ENCODE measurements at places on chromosomes 7 and 10.

DNA sequence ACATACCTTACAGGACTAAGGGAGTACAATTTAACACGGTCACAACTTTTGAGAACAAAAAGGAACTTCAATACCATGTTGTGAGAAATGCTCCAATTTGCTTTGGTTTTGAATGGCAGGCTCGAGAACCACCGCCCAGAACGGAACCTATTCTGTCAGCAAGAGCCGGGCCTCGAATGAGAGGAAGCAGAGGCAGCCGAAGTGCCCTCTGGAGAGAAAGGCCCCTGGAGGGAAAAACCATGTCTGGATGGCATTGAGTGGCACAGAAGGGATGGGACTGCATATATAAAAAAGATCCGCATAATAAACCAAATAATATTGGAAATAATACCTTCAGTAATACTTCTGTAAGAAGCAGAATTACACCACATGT lies 85.6 kb downstream of the CHST15 start:
- no peak for DNase-seq

GRCh38 chr10:119177708-119178371 lies 772 bp downstream of the PRDX3 start:
- no peak for DNase-seq

- DNase-seq: peak; percentile 23
Measured at GRCh38 chr10:96529634-96530279, 16.0 kb upstream of the TLL2 start.

- DNase-seq: no peak
Measured at GRCh38 chr10:61541960-61542359, 88.8 kb upstream of the TMEM26 start.

GRCh38 chr10:116886772-116887171 lies 37.5 kb downstream of the ENO4 start:
- DNase-seq: no peak

- peak; percentile 81 for DNase-seq
Measured at GRCh38 chr10:117373823-117374505, 1.3 kb downstream of the PDZD8 start.

GRCh38 chr10:117216611-117217195 lies 19.4 kb downstream of the KCNK18 start:
- peak; percentile 85 for DNase-seq

- DNase-seq: no peak
Measured at GRCh38 chr7:86262781-86263180, 380.9 kb upstream of the GRM3 start.

DNA sequence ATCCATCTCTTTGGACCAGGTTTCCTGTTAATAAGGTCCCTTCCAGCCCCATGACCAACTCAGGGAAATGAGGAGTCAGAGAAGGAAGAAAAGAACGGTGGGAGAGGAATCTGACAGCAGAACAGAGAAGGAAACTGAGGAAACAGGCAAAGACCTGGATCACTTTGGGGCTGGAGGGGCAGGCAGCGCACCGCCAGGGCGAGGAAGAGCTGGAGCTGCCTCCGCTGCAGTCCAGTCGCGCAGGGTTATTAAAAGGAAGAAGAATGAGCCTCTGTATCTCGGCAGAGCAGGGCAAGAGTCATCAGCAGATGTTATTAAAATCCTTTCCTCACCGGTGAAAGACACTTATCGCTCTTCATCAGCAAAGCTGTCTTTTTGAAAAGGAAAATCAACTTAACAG lies 37.7 kb upstream of the R3HCC1L start:
- DNase-seq: no peak

- no peak for DNase-seq
Measured at GRCh38 chr7:91436655-91437054, 172.4 kb downstream of the FZD1 start.

DNA sequence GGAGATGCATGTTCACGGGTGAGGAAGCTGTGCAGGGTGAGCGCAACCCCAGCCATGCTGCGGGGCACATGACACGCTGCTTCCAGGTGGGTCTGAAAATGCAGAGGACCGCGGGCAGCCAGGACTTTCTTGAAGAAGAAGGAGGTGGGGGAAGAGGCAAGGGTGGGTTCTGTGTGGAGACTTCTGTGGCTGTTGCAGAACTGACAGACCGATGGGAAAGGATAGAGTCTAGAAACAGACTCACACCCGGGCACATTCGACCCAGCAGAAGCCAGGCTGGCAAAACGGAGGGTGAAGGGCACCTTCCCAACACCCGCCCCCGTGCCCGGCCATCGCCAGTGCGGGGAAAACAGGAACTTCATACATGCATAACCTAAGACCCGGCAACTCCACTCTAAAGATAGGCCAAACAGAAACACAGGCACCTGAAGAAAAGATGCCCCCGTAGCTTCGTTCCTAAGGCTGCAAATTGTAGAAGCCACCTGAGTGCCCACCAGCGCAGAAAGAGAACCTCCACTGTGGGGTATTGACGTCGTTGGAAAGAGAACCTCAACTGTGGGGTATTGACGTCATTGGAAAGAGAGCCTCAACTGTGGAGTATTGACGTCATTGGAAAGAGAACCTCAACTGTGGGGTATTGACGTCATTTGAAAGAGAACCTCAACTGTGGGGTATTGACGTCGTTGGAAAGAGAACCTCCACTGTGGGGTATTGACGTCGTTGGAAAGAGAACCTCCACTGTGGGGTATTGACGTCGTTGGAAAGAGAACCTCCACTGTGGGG lies 4.8 kb upstream of the KNDC1 start:
- no peak for DNase-seq

GRCh38 chr10:129501652-129502436 lies 34.8 kb downstream of the MGMT start:
- DNase-seq: no peak

DNA sequence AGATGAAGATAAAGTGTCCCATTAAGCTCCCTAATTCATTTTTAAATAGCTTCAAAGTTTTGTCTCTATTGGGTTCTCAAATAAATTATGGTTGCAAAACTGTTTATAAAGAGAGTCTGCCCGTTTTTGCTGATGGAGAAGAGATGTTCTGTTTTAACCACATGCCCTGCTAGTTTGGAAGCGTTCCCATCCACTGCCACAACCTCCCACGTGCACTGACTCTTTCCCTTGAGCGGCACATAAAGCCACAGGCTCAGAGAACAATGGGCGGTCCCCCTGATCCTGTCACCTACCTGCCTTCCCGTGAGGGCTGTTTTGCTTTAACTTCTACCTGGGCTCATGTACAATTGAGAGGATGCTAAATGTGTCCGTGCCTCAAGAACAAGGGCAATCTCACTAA lies 65.5 kb downstream of the CPVL start:
- peak; percentile 43 for DNase-seq

- DNase-seq: no peak
Measured at GRCh38 chr10:100501423-100501822, 18.2 kb downstream of the SEC31B start.

DNA sequence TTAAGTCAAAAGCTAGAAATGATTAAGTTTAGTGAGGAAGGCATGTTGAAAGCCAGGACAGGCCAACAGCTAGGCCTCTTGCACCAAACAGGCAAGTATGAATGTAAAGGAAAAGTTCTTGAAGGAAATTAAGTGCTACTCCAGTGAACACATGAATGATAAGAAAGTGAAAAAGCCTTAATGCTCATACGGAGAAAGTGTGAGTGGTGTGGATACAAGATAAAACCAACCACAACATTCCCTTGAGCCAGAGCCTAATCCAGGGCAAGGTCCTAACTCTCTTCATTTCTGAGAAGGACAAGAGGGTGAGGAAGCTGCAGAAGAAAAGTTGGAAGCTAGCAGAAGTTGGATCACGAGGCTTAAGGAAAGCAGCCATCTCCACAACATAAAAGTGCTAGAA lies 53.0 kb downstream of the DNAJC1 start:
- no peak for DNase-seq

GRCh38 chr7:158240801-158241200 lies 346.8 kb downstream of the PTPRN2 start:
- no peak for DNase-seq

DNA sequence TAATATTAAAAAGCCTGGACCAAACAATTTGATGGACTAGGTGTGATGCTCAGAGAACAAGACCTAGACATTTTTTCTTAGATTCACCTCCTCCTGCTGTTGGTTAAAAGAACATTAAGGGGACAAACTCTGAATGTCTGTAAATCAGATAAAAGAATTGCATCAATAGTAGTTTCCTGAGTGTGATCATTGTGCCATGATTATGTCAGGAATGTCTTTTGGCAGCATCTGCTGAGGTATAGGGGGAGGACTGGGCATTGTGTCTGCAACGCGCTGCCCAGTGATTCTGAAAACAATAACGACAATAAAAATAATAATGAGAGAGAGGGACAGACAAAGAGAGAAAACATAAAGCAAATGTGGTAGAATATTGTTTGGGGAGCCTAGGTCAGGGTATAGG lies 6.9 kb downstream of the C7orf57 start:
- DNase-seq: no peak

- DNase-seq: no peak
Measured at GRCh38 chr10:10591715-10592341, 425.8 kb upstream of the CELF2 start.

DNA sequence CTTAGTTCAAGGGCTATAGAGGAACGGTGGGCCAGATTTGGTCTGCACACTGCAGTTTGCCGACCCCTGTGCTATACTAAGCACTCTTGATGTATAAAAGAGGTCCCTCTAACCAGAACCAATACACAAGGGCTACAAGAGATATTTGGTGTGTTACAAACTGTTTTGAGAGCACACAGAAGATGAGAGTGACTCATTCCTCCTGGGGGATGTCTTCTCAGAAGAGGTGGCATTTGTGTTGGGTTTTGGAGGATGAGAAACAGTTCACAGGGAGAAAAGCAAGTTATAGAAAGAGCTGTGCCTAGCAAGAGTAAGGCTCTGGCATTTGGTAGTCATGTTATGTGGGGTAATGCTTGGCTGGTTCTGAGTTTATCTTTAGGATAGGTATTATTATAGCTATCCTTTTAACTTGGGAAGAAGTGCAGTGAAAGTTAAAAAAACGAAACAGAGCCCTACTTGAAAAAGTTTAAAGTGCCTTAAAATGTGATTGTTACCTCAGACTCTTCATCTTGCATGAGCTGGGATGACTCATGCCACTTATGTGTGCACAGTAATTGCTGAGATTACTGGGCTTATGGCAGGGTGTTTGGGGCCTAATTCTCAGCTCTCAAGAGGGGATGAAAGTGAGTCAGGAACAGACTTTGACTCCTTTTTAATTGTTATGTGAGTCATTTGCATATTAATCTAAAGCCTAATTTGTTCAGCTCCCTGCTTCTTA lies 160.4 kb downstream of the KIF20B start:
- DNase-seq: no peak

GRCh38 chr7:44580945-44581878 lies 819 bp downstream of the TMED4 start:
- peak; percentile 43 for DNase-seq

DNA sequence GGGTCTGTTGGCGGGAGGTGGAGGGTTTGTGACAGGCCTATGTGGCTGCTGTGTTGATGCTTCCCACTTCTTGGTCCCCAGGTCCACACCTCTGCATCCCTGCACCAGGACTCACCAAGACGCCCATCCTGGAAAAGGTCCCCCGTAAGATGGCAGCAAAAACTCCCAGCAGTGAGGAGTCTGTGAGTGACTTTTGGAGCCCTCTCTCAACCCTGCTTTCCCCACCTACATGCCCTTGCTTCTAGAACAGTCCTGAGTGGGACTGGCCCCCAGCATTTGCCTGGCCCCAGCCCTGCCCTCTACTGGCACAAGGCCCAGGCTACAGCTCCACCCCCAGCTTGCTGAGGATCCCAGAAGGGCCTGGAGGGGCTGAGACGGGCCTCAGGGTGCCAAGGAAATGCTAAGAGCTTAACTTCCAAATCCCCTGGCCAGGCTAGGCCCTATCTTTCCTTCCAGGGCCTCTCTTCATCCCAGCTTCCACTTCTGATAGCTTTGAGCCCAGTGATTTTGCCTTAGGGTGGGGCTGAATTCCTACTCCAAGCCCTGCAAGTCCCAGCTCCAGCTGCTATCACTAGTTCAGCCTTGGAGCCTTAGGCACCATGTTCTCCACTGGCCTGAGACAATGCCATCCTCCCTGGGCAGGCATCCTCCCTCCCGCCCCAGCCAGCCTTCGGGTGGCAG lies 2.7 kb downstream of the CHAT start:
- no peak for DNase-seq

DNA sequence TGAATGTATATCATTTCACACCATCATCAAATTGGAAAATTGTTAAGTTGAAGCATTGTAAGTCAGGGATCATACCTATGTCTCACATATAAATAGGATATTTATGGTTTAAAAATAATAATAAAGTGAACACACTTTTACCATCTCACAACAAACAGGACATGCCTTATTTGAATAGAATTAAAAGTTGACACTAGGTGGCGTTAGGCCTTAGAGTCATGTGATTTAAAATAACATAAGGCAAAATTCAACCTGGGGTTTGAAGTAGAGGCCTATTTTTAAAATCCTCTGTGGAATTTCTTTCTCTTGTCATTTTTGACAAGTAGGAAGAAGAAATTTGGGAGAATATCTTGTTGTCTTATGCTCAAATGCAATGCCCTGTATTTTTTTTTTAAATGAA lies 184.7 kb upstream of the PCDH15 start:
- DNase-seq: peak; percentile 58

DNA sequence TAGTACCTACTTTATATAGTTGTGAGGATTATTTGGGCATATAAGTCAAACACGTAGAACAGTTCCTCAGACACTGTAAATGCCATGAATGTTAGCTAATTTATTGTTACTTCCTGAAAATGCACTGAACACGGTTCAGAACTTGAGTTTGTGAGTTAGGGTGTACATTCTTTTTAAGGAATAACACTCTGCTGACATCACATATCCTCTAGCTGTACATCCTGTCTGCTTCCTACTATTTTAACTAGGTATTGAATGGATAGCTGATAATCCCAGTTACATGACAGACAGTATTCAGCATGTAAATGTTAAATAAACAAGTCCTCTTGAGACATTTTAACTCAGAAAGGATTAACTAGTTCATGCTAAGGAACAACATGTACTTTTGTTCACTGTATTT lies 16.0 kb downstream of the SAMD8 start:
- peak; percentile 19 for DNase-seq

DNA sequence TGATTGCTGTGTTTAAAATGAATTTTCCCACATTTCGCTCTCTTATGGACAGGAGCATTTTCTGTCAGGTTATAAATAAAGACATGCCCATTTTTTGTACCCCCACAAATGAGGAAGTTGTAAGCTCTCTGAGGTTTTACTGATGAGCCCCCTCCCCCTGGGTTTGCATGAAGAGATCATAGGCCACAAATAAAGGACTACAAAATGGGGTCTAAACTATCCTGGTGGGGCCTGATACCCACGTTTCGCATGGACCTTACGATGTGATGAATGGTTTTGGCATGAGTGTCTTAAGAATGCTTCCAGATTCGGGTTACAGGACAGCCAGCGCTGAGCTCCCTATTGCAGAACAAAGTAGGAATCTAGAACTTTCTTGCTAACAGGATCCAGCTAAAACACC lies 5.8 kb downstream of the IKZF1 start:
- DNase-seq: peak; percentile 76

- DNase-seq: peak; percentile 87
Measured at GRCh38 chr7:27156508-27156898, at the start of gene HOXA7. Gene HOXA7 (minus strand): TSS chr7:27156675. CDS start chr7:27156545, 130 bp downstream.

DNA sequence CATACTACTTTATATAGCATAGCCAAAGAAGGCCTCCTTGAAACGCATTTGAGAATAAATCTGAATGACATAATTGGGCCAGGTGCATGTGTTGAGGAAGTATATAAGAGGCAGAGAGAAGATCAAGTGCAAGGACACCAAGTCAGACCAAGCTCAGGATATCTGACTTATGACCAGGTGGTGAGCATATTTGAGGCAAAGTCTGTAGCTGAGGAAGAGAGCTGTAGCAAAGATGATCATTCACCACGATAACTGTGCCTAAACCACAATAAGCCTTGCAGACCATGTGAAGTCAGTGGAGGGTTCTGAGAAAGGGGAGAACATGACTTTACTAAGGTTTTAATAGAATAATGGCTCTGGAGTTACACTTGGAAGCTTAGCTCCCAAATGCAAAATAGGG lies 292.3 kb downstream of the SORCS1 start:
- DNase-seq: peak; percentile 48

GRCh38 chr7:128022631-128023532 lies 8.4 kb downstream of the LRRC4 start:
- no peak for DNase-seq
